Activated naive CD8-positive, alpha-beta T cell treated with anti-CD3 and anti-CD28 coated beads, Interleukin-2, amount 10 ng/mL, durations not matched to agents 7 days and 5 days (primary cell): ENCODE measurements at places on chromosomes 5 and 9. TPM values are rescaled to one million over a fixed set of nuclear protein-coding genes. Genes with fewer than 3 reads are reported as not detected.

FRMD3 gene
- 1.2 TPM for total RNA-seq

HAVCR2 gene
- 73.8 TPM for total RNA-seq

MYO10 gene
- total RNA-seq = not detected

FOXD4L5 gene
- 0.19 TPM for total RNA-seq

C1QTNF2 gene
- not detected for total RNA-seq

NOL6 gene
- total RNA-seq = 33.2 TPM

RC3H2 gene
- total RNA-seq = 55.0 TPM

SPAG8 gene
- total RNA-seq = 4.6 TPM

GRCh38 chr9:36218411-36218901, 27.7 kb downstream of the CLTA start:
- H3K4me3 ChIP-seq = peak overlapping the region; percentile 44
- H3K4me1 ChIP-seq = peaks cover 38% of the 10 kb centered on the region
- H3K36me3 ChIP-seq = peaks cover 55% of the 10 kb centered on the region
- no peaks in the 10 kb centered on the region for H3K27me3 ChIP-seq

DNA sequence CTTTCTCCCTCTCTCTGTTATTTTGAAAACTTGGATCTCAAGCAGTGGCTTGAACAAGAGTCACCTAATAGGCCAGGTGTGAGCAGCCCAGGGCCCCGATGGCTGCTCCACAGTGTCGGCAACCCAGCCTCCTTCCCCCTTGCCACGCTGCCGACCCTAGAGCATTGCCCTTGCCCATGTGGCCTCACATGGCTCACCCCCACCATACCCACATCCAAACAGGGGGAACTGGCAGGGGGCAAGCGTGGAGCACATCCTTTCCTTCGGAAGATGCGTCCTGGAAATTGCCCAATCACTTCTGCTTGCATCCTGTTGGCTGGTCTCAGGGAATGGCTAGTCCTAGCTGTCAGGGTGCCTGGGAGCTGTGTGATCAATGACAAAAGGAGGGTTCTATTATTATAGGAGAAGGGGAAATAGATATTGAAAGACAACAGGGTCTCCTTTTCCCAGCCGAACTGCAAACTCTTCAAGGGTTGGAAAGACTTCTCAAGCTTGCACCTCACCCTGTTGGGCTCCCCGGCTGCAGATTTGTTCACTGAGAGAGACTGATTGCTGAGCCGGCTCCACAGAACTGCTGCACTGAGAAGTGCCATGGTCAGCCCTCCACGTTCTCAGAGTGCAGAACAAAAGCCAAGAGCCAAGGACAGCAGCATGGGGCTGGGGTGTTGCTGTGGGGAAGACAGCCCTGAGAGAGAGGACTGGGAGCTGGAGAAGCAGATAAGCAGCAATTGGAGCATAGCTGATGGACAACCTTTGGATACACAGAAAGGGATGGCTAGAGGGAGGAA, 8.3 kb upstream of the TIFAB start:
- peaks cover 3% of the 10 kb centered on the region for H3K4me1 ChIP-seq
- no peaks in the 10 kb centered on the region for H3K36me3 ChIP-seq
- H3K27me3 ChIP-seq = peaks cover 21% of the 10 kb centered on the region
- H3K4me3 ChIP-seq = no peak overlapping the region
- no peak for DNase-seq

DNA sequence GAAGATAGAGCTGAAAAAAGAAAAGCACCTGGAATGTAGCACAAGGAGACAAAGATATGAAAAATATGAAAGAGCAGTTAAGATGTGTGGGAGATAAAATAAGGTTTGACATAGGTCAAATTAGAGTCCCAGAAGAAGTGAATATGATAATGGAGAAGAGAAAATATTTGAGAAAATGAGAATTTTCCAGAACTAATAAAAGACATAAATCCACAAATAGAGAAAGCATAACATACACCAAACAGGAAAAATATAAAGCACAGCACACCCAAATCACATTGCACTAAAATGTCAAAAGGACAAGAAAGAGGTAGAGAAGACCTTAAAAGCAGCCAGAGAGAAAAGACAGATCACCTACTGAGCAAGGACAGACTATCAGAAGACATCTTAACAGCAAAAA, 43.4 kb downstream of the IPPK start:
- H3K36me3 ChIP-seq = peaks cover 35% of the 10 kb centered on the region
- H3K4me1 ChIP-seq = peaks cover 1% of the 10 kb centered on the region
- H3K27ac ChIP-seq = no peak overlapping the region
- H3K4me3 ChIP-seq = no peak overlapping the region

- no peak overlapping the region for H3K27ac ChIP-seq
- H3K27me3 ChIP-seq = no peaks in the 10 kb centered on the region
- H3K4me1 ChIP-seq = no peaks in the 10 kb centered on the region
- no peak for DNase-seq
Observed at GRCh38 chr9:9395539-9395938, 1217.3 kb downstream of the PTPRD start.

GRCh38 chr5:6475626-6476312, 27.1 kb downstream of the UBE2QL1 start:
- H3K27me3 ChIP-seq = peaks cover 6% of the 10 kb centered on the region
- no peak overlapping the region for H3K27ac ChIP-seq
- no peak for DNase-seq
- H3K36me3 ChIP-seq = no peaks in the 10 kb centered on the region
- no peaks in the 10 kb centered on the region for H3K4me1 ChIP-seq

DNA sequence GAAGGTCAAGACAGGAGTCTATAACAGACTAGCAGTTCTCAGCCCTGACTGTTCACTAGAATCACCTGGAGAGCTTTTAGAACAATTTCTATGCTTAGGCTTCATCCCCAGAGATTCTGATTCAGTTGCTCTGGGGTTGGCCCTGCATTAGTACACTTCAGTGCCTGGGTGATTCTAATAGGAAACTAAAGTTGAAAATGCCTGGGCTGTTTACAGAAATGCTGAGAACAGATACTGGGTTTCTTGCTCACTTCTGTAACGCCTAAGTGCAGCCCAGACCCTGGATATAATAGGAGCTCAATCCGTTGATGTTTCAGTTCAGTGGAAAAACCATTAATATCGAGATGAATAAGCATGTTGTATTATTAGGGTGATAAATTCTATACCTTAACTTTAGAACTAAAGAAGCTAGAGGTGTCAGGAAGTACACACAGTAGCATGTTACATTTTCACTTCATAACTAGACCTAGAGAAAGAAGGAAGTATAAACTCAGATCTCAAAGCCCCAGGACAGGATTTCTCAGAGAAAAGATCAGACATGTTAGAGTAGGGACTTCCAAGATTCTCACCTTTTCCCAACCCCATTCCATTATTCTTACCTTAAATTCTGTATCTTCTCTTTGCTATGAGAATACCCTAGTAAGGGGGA, 20.4 kb downstream of the HAVCR2 start:
- peaks cover 11% of the 10 kb centered on the region for H3K4me1 ChIP-seq
- no peak overlapping the region for H3K4me3 ChIP-seq
- H3K36me3 ChIP-seq = peaks cover 70% of the 10 kb centered on the region
- no peak overlapping the region for H3K27ac ChIP-seq
- no peaks in the 10 kb centered on the region for H3K27me3 ChIP-seq
- no peak for DNase-seq
